Left lung (tissue), 14 donors: ENCODE measurements at places on chromosomes 7 and 10. TPM values are rescaled to one million over a fixed set of nuclear protein-coding genes. Genes with fewer than 3 reads are reported as not detected.
A peak's percentile ranks its signal among the peaks of the same experiment; 100 is the strongest.

OIT3 gene
- total RNA-seq = 0.21 TPM

DNA sequence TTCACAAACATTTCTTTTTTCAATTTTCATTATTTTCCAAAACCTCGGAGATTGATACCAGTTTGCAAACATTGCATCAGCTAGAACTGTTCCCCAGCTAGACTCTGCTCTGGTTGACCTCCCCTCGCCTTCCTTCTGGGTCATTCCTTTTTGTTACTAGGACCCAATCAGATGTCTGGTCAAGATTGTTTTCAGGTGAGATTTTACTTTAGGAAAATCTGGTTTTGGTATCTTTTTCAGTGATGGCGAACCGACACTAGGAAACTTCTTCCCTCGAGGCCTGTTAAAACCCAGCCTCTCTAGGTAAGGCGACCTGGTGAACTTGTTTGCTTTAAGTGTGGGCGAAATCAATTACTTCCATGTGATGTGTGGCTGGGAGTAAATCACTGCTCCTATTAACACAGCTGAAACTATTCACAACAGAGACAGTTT lies 8.4 kb downstream of the PROSER2 start:
- H3K4me1 ChIP-seq = no peaks in the 10 kb centered on the region
- H3K27me3 ChIP-seq = no peaks in the 10 kb centered on the region
- H3K4me3 ChIP-seq = no peak overlapping the region
- no peak for DNase-seq
- H3K27ac ChIP-seq = peak overlapping the region; percentile 75

- H3K27ac ChIP-seq = no peak overlapping the region
- no peak for DNase-seq
- H3K27me3 ChIP-seq = no peaks in the 10 kb centered on the region
- H3K36me3 ChIP-seq = no peaks in the 10 kb centered on the region
- H3K4me1 ChIP-seq = no peaks in the 10 kb centered on the region
- H3K4me3 ChIP-seq = no peak overlapping the region
These were observed 78.8 kb upstream of the GSDME start for GRCh38 chr7:24836084-24836483.

- no peak for DNase-seq
- H3K27ac ChIP-seq = no peak overlapping the region
- H3K27me3 ChIP-seq = no peaks in the 10 kb centered on the region
- no peaks in the 10 kb centered on the region for H3K36me3 ChIP-seq
These were observed 101.9 kb upstream of the ARHGAP21 start for GRCh38 chr10:24825551-24825950.

BHLHA15 gene
- total RNA-seq = 0.87 TPM
